ENCODE measurements at places on chromosomes 11 and 22.

DNA sequence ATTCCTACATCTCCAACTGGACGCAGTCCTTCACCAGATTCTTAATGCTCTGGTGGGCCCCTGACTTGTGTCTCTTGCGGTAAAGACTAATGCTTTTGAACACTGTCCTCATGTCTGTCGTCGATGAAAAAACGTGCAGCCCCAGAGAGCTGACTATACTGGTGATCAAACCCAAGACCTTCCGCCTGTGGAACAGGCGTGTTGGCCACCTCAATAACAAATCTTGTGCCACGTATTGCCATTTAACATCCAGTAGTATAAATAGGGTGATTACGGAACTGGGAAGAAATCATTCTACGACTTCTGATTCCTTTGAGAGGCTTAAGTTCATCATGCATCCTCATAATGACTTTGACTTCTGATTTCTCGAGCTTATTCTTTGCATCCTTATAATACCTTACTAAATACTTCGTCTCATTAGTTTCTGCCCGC lies 45.6 kb downstream of the OR4D9 start:
- no peak for DNase-seq

DNA sequence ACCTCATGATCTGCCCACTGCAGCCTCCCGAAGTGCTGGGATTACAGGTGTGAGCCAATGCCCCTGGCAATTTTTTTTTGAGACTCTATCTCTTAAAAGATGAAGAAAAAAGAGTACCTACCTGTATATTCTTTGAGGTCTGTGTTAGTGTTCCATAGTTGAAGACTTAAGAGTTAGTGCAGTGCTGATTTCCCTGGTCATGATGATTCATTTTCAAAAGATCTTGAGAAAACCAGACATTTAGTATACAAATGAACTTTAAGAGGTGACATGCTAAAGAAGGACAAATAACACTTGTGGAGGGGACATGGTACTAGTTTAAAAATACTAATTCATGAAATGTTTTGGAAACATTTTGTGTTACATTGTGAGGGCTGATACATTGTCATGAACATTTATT lies 17.7 kb downstream of the CBL start:
- no peak for DNase-seq

DNA sequence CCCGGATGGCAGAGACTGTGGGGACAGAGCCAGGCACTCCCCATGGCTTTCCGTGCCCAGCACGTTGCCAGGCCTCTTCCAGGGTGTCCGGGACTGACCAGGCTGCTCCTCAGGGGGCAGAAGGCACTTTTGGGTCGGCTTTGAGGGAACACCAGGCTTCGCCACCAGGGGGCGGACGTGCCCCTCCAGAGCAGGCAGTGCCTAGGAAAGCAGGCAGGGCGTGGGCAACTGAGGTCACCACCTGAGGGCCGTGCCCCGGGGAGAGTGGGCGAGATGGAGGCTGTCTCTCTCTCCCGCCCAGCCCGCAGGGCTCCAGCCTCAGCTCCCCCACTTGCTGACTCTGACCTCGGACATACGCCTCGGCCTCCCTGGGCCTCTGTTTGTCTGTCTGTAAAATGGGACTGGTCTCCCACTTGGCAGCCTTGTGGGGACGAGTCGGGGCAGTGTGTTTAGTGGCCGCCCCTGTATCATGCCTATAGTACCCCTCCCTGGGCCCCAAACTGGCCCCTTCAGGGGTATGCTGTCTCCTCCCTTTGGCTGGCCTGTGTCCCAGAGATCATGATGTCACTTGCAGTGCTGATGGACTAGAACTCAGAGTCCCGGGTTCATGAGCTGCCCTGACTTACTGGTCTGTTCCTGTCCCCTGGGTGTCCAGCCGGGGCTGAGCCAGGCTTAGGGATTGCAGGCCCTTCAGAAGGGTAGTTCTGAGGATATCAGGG lies 4.4 kb upstream of the PRR5 start:
- DNase-seq, result peak; percentile 91

GRCh38 chr11:15473954-15474837 lies 359.5 kb downstream of the INSC start:
- no peak for DNase-seq

DNA sequence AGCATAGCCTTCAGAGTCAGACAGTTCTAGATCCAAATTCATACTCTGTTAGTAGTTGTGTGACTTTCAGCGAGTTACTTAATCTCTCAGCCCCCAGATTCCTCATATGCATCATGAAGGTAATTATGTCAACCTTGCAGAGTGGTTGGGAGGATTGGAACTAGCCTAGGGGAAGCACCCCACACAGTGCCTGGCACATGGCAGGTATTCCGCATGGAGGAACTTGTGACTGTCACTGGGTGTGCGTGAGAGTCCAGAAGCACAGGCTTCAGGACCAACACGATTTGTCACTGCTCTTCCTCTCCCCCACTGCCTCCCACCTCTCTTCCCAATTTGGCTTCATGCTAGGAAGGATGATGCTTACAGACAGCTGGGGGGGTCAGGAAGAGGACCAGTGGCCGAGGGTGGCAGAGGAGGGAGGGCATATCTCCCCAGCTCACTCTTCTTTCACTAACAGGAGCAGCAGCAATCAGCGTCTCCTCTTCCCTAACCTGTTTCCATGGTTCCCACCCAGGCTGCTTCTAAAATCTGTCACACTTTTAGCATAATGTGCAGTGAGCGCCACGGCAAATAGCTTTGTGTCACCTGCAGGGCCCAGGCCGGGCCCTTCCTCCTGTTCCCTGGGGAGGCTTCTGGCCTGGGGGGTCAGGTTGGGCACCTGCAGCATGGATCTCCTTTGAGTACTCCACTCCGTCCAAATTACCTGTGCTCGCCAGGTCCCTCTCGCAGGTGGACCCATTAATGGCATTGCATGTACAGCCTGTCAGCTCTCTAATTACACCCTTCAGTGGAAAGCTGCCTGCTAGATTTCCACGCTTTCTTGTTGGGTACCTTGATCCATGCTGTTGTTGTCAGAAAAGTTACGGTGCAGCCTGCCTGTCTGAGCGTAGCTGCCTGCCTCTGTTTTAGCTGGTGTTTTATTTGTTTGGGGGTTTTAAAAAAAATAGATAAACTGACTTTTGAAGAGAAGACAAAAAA lies 400.4 kb downstream of the NXPE2 start:
- no peak for DNase-seq

- peak; percentile 76 for DNase-seq
Observed at GRCh38 chr11:61947486-61948210, 2.5 kb upstream of the BEST1 start.
